Activated B cell treated with CpG ODN at 0.5 μM for 24 hours (primary cell): ENCODE measurements at places on chromosomes 11 and 22. TPM values are rescaled to one million over a fixed set of nuclear protein-coding genes. Genes with fewer than 3 reads are reported as not detected.

The TRIM51 gene
- total RNA-seq, result not detected in 2 replicates

The FXYD6 gene
- total RNA-seq, result not detected in 2 replicates

The RELT gene
- total RNA-seq, result 81.8 and 90.1 TPM in 2 replicates

The OTOG gene
- total RNA-seq, result not detected in 2 replicates

The OR6T1 gene
- not detected in 2 replicates for total RNA-seq

The HOATZ gene
- not detected in 2 replicates for total RNA-seq

The MYEOV gene
- total RNA-seq, result 0.62 TPM in 1 of 2 replicates, not detected in the other
